ENCODE measurements at places on chromosomes 5 and 9.

DNA sequence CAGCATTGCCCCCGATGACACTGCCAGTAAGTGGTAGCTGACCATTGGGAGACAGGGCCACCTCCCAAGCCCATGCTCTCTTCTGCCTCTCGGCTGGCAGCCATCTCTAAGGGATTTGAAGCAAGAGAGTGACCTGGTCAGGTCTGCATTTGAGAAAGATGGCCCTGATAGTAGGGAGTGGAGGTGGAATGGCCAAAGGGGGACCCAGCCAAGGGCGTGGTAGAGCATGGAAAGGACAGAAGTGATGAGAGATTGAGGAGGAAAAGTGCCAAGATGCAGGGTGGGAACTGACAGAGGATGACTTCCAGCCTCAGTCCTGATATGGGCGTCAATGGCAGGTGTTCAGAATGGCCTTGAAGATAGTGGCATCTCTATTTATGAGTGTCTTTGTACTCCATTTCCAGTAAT is 9.0 kb downstream of the ABL1 start:
- peak; percentile 59 for DNase-seq

GRCh38 chr5:145996135-145996534 is 59.8 kb downstream of the SH3RF2 start:
- no peak for DNase-seq

- no peak for DNase-seq
Observed at GRCh38 chr9:13646500-13647021, 367.1 kb upstream of the MPDZ start.

- no peak for DNase-seq
Observed at GRCh38 chr5:156515121-156515520, 188.2 kb downstream of the SGCD start.

- DNase-seq, result no peak
Observed at GRCh38 chr5:133830911-133831310, 137.5 kb downstream of the C5orf15 start.

Data from hematopoietic multipotent progenitor cell treated with erythropoietin and hydrocortisone succinate and interleukin-3 and kit ligand, for 15 days (in vitro differentiated cells).